ENCODE measurements at places on chromosomes 4 and X. TPM values are rescaled to one million over a fixed set of nuclear protein-coding genes. Genes with fewer than 3 reads are reported as not detected.

NSG1 gene
- 28.1 TPM for polyA plus RNA-seq

ATXN3L gene
- polyA plus RNA-seq, result not detected

DNA sequence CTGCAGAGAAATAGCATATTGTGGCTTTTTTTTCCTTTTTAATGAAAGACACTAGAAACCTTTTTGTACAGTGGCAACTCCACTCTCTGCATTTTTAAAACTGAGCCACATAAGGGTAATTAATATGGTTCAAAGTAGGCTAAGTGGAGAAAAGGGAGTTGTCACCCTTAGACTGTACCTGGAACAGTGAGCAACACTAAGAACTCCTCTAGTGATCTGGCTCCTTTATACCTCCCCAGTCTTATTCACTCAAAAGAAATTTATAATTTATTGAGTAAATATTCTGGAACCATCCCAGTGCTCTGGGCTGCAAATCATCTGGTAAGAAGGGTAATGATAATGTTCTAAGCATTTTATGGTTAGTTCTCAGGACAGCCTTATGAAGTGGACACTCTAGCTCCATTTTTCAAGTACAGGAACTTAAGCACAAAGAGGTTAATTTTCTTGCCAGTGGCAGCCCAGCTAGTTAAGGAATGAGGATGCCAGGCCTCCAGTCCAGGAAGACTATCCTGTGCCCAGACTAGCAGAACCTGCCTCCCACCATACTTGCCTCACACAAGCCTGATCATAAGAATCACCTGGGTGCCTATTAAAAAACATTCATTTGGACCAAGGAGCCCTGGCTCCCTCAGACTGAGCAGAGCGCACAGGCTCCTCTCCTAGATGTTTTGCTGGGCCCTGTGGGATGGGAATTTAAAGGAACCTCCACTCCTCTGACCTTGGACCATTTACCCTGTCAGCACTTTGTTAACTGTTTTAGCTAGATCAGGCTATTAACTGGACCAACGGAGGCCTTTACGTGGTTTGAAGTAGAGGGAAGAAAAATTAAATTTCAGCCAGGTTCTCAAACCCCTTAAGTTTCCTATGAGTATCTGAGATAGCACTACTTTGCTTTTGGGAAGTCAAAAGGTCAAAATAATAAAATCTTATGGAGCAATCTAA is 102.6 kb downstream of the PDE5A start:
- DNase-seq, result no peak

MAGEA6 gene
- not detected for polyA plus RNA-seq

GRCh38 chr4:159655547-159655946 is 552.7 kb downstream of the RAPGEF2 start:
- no peak for DNase-seq

MYOZ2 gene
- not detected for polyA plus RNA-seq

BCAP31 gene
- polyA plus RNA-seq, result 319 TPM

TECRL gene
- not detected for polyA plus RNA-seq

- no peak for DNase-seq
These were observed 344.6 kb upstream of the SPOCK3 start for GRCh38 chr4:167578906-167579305.

TEX13B gene
- polyA plus RNA-seq, result not detected

Data from naive thymus-derived CD8-positive, alpha-beta T cell (primary cell).